ENCODE measurements at places on chromosomes 1 and 21. TPM values are rescaled to one million over a fixed set of nuclear protein-coding genes. Genes with fewer than 3 reads are reported as not detected.
A peak's percentile ranks its signal among the peaks of the same experiment; 100 is the strongest.

GRCh38 chr21:33334191-33334590, 9.4 kb downstream of the IFNAR1 start:
- no peak for DNase-seq
- H3K27me3 ChIP-seq, result no peaks in the 10 kb centered on the region
- no peak overlapping the region for H3K4me3 ChIP-seq

- no peaks in the 10 kb centered on the region for H3K36me3 ChIP-seq
- H3K4me3 ChIP-seq, result no peak overlapping the region
- no peaks in the 10 kb centered on the region for H3K27me3 ChIP-seq
- no peak overlapping the region for H3K27ac ChIP-seq
- DNase-seq, result no peak
Observed at GRCh38 chr1:109827986-109828385, 64.3 kb upstream of the EPS8L3 start.

The FOXJ3 gene
- 32.4 TPM for total RNA-seq

The DNAJC28 gene
- total RNA-seq, result 2.8 TPM

The CFAP410 gene
- 15.9 TPM for total RNA-seq

DNA sequence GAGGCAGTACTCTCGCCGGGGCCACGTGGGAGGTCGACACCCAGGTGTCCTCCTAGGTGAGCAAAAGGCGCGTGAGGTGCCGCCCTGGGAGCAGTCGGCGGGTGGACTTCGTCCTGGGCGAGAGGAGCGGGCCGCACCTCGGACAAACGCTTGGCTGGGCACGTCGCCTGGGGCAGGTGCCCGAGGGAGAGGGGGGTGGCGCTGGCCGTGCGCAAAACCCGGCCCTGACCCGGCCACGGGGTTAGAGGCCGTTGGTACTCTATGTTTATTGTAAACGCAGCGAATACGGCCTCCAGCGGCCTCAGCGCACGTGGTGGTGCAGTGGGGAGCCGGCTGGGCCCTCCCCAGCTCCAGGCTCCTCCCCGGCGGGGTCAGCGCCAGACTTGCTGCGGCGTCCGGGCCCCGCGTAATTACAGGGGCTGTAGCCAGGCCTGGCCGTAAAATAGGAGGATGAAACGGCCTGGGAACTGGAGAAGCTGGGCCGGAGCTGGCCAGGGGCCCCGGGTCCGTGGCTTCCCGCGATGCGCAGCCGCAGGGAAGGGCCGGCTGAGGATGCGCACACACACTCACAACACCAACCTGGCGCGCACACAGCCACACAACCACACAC, 1.6 kb upstream of the EFNA1 start:
- peak overlapping the region; percentile 50 for H3K4me3 ChIP-seq
- H3K36me3 ChIP-seq, result no peaks in the 10 kb centered on the region
- H3K27me3 ChIP-seq, result peaks cover 63% of the 10 kb centered on the region
- H3K27ac ChIP-seq, result no peak overlapping the region

The SLC45A3 gene
- total RNA-seq, result 2.3 TPM

The KRTAP7-1 gene
- total RNA-seq, result not detected

- no peaks in the 10 kb centered on the region for H3K36me3 ChIP-seq
- no peaks in the 10 kb centered on the region for H3K4me1 ChIP-seq
- no peak overlapping the region for H3K4me3 ChIP-seq
- DNase-seq, result no peak
Observed at GRCh38 chr1:244371242-244372141, 80.2 kb downstream of the ADSS2 start.

GRCh38 chr1:20792196-20792595, 5.1 kb upstream of the HP1BP3 start:
- H3K27ac ChIP-seq, result peak overlapping the region; percentile 84
- H3K27me3 ChIP-seq, result no peaks in the 10 kb centered on the region
- no peak overlapping the region for H3K4me3 ChIP-seq
- H3K4me1 ChIP-seq, result peaks cover 8% of the 10 kb centered on the region
- peak; percentile 98 for DNase-seq

The AVPR1B gene
- total RNA-seq, result 0.44 TPM

DNA sequence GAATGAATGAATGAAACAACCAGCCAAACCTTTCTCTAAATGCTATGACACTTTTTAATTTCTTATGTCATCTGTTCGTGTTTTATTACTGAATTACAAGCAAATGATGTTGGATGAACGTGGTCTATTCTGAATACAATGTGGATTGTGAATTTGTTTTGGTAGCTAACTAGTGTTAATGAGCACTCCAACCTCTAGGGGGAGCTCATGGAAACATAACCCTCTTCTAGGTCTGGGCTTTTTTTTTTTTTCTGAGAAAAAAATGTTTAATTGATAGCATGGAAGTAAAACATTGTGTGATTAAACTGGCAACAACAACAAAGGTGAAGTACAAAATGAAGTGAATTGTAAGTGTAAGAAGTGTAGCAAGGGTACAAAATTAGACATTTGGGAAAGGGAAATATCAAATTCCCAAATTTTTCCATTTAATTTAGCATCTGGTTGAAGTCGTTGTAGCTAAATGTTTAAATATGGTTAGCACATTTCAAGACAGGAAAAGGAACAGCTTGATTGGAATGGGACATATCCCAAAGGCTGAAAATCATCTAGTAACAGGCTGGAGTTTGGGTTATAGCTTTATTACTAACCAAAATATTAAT, 42.6 kb upstream of the PTGS2 start:
- H3K27ac ChIP-seq, result no peak overlapping the region
- H3K4me1 ChIP-seq, result no peaks in the 10 kb centered on the region
- H3K27me3 ChIP-seq, result no peaks in the 10 kb centered on the region
- DNase-seq, result peak; percentile 18
- no peak overlapping the region for H3K4me3 ChIP-seq

The BATF3 gene
- 2.3 TPM for total RNA-seq

GRCh38 chr1:2631136-2632050, 1.4 kb downstream of the MMEL1 start:
- peaks cover 10% of the 10 kb centered on the region for H3K4me1 ChIP-seq
- peaks cover 41% of the 10 kb centered on the region for H3K27me3 ChIP-seq
- H3K4me3 ChIP-seq, result no peak overlapping the region
- H3K36me3 ChIP-seq, result no peaks in the 10 kb centered on the region
- no peak overlapping the region for H3K27ac ChIP-seq
- no peak for DNase-seq

The MFSD2A gene
- total RNA-seq, result 0.62 TPM
